ENCODE measurements at places on chromosomes 6 and 20. TPM values are rescaled to one million over a fixed set of nuclear protein-coding genes. Genes with fewer than 3 reads are reported as not detected.
A peak's percentile ranks its signal among the peaks of the same experiment; 100 is the strongest.

The TNFRSF21 gene
- polyA plus RNA-seq = 8.9 TPM

The SPDEF gene
- 0.03 TPM for polyA plus RNA-seq

GRCh38 chr6:42970871-42971612 is 7.9 kb downstream of the PEX6 start:
- H3K27ac ChIP-seq = no peak overlapping the region
- DNase-seq = peak; percentile 47
- no peak overlapping the region for H3K4me3 ChIP-seq

DNA sequence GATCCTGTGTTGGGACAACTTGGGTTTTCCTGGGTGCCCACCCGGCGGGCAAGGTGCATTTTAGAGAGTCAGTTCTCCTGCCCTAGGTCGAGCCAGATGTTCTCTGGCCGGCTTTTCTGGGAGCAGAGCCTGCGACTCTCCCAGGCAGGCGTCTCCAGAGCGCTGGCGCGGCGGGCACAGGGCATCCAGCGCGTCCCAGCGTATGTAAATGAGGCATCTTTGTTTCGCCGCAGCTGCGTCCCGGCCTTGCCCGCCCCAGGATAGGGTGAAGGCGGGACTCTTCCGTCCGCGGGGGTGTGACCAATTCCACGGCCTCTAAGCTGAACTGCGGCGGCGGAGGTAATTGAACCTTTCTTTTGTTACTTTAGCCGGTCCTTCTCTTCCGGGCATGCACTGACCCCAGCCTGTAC is 9.1 kb downstream of the GRIK2 start:
- DNase-seq = no peak
- no peak overlapping the region for H3K4me3 ChIP-seq
- H3K27me3 ChIP-seq = peaks cover 2% of the 10 kb centered on the region
- H3K27ac ChIP-seq = no peak overlapping the region

GRCh38 chr6:1629316-1629715 is 19.6 kb downstream of the FOXC1 start:
- H3K27ac ChIP-seq = no peak overlapping the region
- no peaks in the 10 kb centered on the region for H3K4me1 ChIP-seq
- DNase-seq = no peak
- H3K36me3 ChIP-seq = no peaks in the 10 kb centered on the region

DNA sequence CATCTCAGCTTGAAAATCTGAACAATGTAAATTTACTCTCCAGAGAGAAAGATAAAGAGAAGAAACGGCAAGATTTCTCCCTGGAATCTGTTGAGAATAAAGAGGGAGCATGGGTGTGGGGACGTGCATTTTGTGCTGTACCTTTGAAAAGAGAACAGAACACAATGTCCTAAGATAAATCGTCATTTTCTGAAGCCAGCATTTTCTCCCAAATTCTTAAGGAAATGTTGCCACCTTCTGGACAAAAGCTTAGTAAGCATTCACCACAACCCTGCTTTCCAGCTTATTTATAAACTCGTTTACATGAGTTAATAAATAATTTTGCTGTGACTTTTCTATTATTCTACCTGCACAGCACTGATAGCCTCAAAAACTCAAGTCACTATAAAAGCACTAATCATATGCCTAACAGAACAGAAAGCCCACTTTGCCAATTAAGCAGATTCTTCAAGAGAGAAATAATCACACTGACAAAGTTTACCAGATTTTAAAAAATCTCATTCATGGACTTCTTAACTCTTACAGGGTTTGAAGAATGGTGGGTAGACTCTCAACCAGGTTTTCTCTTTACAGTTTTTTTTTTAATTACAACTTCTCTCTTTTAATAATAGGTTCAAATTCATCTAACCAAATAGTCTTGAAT is 155.8 kb downstream of the MBOAT1 start:
- H3K4me3 ChIP-seq = no peak overlapping the region
- DNase-seq = peak; percentile 70

- no peak overlapping the region for H3K4me3 ChIP-seq
- H3K36me3 ChIP-seq = no peaks in the 10 kb centered on the region
- H3K27ac ChIP-seq = peak overlapping the region; percentile 98
- peaks cover 25% of the 10 kb centered on the region for H3K4me1 ChIP-seq
Measured at GRCh38 chr6:44010411-44011349, 116.6 kb downstream of the MRPL14 start.

- H3K36me3 ChIP-seq = no peaks in the 10 kb centered on the region
- DNase-seq = no peak
- no peaks in the 10 kb centered on the region for H3K27me3 ChIP-seq
- H3K27ac ChIP-seq = no peak overlapping the region
- H3K4me3 ChIP-seq = no peak overlapping the region
- H3K4me1 ChIP-seq = no peaks in the 10 kb centered on the region
Measured at GRCh38 chr6:23199541-23199940, 630.2 kb downstream of the HDGFL1 start.

GRCh38 chr20:19047040-19047950 is 165.1 kb upstream of the SLC24A3 start:
- H3K4me3 ChIP-seq = no peak overlapping the region
- H3K27me3 ChIP-seq = no peaks in the 10 kb centered on the region
- no peak overlapping the region for H3K27ac ChIP-seq
- no peaks in the 10 kb centered on the region for H3K4me1 ChIP-seq

GRCh38 chr6:21873562-21873961 is 280.0 kb downstream of the SOX4 start:
- H3K36me3 ChIP-seq = no peaks in the 10 kb centered on the region
- no peaks in the 10 kb centered on the region for H3K27me3 ChIP-seq
- H3K4me1 ChIP-seq = peaks cover 3% of the 10 kb centered on the region
- no peak overlapping the region for H3K27ac ChIP-seq

GRCh38 chr6:389622-390021 is 1.9 kb upstream of the IRF4 start:
- DNase-seq = no peak
- peaks cover 43% of the 10 kb centered on the region for H3K27me3 ChIP-seq
- H3K4me1 ChIP-seq = no peaks in the 10 kb centered on the region

GRCh38 chr20:9348747-9349146 is 165.6 kb upstream of the LAMP5 start:
- H3K27ac ChIP-seq = no peak overlapping the region
- DNase-seq = peak; percentile 14

DNA sequence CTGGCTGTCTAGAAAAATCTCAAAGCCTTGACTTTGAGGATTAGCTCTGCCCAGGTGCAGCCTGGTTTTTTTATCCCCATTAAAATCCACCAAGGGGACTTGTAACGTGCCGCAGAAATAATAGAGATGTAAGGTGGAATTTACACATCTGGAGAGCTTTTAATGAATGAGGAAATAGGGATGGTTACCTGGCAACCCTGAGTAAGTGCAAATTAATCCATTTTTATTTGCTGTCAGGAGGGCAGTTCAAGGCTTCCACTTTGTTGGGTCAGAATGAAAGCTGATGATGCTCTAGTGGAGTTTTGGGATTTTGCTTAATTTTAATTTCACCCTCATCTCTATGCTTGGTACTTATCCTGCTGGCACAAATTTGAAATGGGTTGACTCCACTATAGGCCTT is 163.4 kb upstream of the CEP162 start:
- no peak overlapping the region for H3K4me3 ChIP-seq
- H3K27ac ChIP-seq = no peak overlapping the region
- no peaks in the 10 kb centered on the region for H3K27me3 ChIP-seq
- no peaks in the 10 kb centered on the region for H3K36me3 ChIP-seq
- DNase-seq = no peak
- no peaks in the 10 kb centered on the region for H3K4me1 ChIP-seq

Measured in fibroblast of lung (primary cell).